ENCODE measurements at places on chromosomes 5 and 9.

DNA sequence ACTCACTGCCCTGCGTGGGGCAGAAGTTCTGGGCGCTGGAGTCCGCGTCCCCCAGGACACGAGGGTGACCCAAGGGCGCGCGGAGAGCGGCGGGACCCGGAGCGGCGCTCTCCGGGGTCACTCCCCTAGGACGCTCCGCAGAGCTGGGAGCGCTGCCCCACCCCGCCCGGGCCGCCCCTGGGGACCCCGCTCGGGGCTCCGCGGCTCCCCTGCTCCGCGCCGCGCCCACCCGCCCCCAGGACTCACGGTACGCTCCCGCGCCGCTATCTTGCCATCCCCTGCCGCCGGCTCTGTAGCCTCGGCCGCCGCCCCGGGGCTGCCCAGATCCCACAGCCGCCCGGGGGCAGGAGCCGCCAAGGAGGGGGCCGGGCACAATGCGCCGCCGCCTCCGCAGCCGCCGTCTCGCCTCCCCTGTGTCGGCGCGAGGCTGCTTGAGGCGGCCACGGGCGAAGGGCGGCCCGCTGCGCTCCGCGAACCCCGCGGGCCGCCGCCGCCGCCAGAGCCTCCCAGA is 303 bp downstream of the LIFR start:
- no peak for DNase-seq

DNA sequence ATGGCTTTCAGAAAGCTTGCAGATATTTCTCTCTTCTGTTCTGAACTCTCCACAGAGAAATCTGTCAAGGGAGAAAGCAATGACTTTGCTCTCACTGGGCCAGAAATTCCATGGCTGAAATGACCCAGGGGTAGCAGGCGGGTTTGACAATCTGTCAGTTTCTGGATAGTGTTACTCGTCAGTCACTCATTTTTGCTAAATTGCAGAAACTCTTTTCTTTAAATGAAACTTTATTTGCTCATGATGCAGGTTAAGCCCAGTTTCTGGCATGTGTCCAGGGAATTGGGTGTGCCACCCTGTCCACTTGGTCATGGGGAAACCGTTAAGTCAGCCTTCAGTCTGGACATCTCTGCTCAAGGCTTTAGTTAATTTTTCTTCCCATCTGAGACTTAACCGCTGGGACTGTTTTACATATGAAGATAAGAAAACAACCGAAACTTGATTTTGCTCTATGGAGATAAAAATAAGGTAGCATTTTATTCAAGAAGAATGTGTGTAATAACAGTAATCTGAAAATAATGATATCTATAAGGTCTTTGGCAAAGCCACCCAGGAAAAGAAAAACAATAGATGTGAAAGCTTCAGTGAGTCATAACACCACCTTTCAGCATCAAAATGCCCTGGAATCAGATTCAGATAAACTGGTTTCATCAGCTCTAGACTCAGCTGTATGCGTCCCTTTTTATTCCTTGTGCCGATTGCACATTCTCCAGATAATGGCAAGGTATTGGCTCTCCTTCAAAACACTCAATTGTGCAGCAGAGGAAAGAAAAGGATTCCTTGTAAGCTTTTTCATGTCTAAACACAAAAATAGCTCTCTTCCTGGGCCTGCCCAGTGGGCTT is 308.3 kb downstream of the ZSWIM6 start:
- no peak for DNase-seq

- DNase-seq = no peak
Observed at GRCh38 chr9:15485836-15486666, 24.7 kb downstream of the PSIP1 start.

DNA sequence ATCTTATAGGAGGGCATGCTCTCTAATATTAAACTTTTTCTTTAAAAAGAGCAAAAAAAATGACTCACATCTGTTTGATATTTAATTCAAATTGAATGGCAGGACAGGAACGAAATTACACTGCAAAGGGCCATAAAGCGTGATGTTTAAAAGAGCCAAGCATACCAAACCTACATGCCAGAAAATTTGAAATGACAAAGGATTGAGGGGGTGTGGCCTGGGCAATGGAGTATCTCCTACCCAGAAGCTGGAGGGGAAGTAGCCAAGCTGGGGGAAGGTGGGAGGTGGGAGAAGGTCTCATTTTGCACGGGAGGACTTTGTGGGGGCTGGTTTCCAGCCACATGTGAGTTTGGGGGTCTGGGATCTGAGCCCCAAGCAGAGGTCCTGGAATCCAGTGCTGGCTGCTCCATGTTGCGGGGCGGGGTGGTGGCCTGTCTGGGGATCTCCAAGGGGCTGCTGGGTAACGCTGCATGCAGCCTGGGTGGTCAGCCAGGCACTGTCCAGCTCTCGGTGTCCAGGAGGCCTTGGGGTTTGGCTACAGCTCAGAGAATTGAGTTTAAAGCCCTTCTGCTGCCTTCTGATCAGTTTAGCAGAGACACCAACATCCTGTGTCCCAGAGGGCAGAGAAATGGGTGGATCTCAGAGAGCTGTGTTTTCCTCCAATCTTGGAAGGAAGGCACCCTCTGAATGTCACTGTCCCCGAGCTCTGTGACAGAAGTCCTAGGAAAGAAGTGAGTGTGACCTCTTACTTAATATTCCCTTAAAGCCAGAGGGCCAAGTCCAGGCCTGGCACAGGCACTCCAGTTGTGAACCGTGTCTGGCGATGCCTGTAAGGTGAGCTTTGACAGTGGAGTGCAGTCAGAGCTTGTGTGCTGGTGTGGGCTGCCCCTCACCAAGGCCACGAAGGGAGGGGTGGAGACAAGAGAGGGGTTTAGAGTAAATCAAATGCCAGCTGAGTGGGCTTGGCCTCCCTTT is 7.6 kb downstream of the DCANP1 start:
- DNase-seq = no peak

- no peak for DNase-seq
Observed at GRCh38 chr5:180611140-180611850, 20.0 kb upstream of the SCGB3A1 start.

DNA sequence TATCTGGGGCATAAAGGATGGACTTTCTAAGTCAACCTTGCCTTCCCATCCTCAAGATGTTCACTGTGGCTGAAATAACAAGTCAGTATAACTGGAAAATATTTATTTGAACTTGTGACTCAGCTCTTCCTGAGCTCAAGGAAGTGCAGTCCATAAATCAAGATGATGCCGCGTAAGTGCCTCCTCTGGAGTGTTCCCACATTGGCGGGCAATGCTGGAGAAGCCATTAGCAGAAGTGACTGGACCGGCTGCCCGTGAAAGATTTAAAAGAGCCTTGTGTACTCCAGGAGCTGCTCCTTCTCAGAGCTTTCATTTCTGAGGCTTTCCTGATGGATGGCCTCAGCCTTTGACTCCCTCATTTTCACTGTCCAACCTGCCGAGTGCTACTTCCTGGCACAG is 17.4 kb downstream of the TMOD1 start:
- peak; percentile 81 for DNase-seq

GRCh38 chr5:56566374-56567249 is 248.7 kb upstream of the MAP3K1 start:
- DNase-seq = no peak

DNA sequence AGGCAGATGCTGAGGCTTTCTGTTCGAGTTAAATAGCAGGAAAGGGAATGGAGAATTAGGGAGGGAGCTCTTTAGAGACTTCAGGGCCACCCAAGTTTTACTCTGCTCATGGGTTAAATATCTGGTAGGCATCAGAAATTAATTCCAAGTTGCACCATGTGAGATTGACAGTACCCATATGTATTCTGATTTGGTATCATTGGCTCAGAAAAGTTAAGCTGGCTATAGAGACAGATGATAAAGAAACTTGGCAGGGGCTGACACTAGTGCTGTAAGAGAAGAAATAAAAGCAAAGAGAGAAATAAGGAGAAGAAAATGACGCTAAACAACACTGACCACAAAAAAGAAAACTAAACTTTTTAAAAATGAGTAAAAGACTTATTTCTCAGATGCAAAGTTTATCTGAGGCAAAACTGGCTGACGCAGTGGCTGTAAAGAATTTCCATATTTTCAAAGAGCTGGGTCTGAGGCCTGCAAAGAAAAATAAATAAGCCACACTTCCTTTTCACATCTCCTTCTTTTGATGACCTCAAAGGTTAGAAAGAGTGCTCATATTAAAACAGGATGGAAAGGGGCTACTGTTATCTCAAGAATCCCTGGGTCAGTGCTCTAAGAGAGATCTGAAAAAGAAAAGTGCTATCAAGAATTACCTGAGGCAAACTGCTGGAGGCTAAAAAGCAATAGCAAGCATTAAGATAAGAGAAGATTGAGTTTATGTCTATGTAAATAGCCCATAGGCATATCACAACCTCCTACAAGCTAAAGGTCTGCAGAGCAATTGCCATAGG is 399.0 kb upstream of the MEF2C start:
- no peak for DNase-seq

- no peak for DNase-seq
Observed at GRCh38 chr9:18488886-18489285, 14.9 kb downstream of the ADAMTSL1 start.

- DNase-seq = no peak
Observed at GRCh38 chr5:147432323-147432722, 77.5 kb downstream of the DPYSL3 start.

GRCh38 chr9:114270120-114270975 is 52.5 kb upstream of the ORM1 start:
- no peak for DNase-seq

DNA sequence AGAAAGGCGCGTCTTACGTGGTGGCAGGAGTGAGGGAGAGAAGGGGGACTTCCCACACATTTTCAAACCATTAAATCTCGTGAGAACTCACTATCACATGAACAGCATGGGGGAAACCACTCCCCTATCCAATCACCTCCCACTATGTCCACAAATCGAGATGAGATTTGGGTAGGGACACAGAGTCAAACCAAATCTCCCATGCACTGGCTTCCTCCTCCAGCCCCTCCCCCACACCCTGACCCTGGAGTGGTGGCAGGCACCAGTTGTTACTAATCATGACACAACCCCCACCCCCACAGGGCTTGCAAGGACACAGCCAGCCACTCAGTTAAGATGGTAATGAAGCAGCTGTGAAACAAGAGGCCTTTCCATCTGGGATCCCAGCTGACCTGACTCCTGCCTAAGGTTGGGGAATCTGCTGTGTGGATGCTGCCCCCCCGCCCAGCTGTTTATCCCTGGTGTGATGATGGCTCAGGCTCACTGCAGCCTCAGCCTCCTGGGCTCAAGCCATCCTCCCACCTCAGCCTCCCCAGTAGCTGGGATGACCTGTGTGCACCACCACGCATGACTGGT is 57.1 kb upstream of the FUBP3 start:
- DNase-seq = no peak

GRCh38 chr9:137268538-137269201 is 8.9 kb upstream of the TOR4A start:
- DNase-seq = no peak

DNA sequence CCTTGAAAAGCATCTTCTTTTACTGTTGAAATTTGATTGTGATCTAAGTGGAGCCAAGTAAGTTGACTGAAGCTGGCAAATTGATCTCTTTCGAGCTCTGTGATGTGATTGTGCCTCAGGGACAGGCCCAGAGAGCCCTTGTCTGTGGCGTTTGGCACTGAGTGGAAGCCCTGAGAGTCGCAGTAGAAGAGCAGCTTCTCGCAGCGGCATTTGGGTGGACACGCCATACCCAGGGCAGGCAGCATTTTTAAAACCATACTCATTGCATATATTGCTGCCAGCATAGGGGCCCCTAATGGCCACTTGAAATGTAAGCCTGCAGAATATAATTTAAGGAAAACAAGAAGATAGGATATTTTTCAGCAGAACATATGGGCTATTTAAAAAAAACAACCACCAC is 894 bp downstream of the LRRTM2 start:
- no peak for DNase-seq

GRCh38 chr5:44389090-44389822 is at the start of gene FGF10:
FGF10 (minus strand) TSS chr5:44389420; CDS start chr5:44388682, 738 bp downstream.
- DNase-seq = no peak

- DNase-seq = no peak
Observed at GRCh38 chr9:134283692-134284265, 42.5 kb upstream of the RXRA start.

DNA sequence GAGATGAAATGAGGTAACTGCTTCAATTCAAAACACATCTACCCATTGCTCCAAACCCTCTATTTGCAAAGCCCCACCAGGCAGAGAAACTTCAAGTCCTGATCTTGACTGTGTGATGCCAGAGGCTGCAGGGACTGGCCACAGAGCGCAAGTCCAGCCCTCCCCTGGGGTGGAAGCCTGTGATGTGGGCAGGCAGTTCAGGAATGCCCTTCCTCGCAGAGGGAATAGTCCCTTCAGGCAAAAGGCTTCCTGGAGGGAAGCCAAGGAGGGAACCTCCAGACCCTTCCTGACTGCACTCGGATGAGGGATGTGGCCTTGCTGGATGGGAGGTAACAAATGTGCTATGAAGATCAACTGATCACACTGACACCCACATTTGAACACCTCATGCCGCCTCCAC is 131.2 kb downstream of the SLIT3 start:
- no peak for DNase-seq

DNA sequence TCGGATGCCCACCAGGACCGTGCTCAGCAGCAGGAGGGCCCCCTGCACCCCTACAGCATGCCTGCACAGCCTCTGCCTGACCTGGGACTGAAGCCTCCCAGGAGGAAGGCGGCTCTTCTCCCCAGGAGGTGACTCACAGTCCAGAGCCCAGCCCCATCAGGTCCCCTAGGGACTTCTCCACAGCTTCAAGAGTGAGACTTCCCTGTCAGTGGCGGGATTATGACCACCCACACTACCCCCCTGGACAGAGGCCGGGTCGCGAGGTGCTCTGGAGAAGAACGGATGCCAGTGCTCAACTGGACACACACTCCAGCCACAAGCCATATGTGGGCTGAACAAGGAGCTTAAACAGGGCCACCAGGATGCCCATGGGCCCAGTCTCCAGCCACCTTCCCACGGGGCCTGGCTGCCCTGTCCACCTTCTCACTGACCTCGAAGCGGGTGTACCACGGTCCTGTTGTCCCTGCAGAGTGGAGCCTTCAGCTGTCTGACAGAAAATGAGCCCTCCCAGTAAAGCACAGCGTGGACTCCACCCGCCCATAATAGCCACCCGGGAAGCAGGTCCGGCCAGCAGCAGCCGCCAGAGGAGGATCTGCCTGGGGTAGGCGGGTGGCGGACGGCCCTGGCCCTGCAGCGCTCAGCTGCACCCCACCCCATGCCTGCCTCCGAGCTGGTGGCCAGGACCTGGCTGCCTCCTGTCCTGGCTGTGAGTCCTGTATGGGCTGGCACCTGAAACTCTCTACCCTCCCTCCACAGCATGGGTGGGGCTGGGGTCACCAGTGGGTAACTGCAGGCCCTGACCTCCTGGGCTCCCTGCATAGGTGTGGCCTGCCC is 54.7 kb downstream of the SEMA4D start:
- no peak for DNase-seq

- no peak for DNase-seq
Observed at GRCh38 chr9:77770340-77770739, 122.2 kb upstream of the GNA14 start.

Data from DMS153 (cell line).